ENCODE measurements at places on chromosomes 4 and X.

- no peak for DNase-seq
Measured at GRCh38 chrX:132401935-132402334, 86.9 kb downstream of the MBNL3 start.

GRCh38 chrX:25004040-25004439 is 11.7 kb downstream of the ARX start:
- DNase-seq, result no peak

DNA sequence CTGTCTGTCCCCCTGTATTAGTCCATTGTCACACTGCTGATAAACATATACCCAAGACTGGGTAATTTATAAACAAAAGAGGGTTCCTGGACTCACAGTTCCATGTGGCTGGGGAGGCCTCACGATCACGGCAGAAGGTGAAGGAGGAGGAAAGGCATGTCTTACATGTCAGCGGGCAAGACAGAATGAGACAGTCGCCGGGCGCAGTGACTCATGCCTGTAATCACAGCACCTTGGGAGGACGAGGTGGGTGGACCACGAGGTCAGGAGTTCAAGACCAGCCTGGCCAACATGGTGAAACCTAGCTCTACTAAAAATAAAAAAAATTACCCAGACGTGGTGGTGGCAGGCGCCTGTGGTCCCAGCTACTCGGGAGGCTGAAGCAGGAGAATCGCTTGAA is 24.7 kb downstream of the IL3RA start:
- no peak for DNase-seq

- DNase-seq, result peak; percentile 2
Measured at GRCh38 chrX:130994671-130995070, 63.5 kb upstream of the ARHGAP36 start.

- no peak for DNase-seq
Measured at GRCh38 chr4:48588230-48589097, 98.4 kb downstream of the ZAR1 start.

DNA sequence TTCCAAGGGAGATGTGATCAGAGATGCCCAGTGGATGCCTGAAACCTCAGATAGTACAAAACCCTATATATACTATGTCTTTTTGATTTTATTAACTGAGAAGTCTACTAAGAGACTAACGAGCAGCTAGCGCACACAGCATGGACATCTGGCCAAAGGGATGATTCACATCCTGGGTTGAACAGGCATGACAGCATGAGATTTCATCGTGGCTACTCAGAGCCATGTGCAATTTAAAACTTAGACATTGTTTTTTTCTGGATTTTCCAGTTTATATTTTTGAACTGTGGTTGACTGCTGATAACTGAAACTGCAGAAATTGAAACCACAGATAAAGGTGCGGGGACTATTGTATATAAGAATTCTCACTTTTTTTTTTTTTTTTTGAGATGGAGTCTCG is 2252.9 kb upstream of the AGA start:
- no peak for DNase-seq

DNA sequence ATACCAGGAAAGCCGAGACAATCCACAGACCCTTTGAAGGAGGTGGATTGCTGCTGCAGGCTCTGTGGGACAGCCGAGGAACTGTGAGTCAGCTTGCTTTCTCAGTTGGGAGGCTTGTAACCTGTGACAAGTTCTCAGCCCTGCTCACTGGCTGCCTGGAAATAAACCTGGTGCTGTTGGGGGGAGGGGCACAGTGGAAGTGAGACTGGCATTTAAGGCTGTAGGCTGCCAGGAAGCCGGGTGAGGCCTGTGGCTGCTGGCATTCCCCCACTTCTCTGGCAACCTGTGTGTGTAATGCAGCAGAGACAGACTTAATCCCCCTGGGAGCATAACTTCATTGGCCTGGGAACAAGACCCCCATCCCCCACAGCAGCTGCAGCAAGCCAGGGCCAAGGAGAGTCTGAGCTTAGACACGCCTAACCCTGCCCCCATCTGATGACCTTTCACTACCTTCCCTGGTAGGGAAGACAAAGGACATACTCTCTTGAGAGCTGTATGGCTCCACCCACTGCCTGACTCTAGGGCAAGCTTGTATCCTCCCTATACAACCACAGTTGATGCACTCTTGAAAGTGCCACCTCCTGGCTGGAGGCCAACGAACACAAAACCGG is 64.1 kb downstream of the ALPK1 start:
- no peak for DNase-seq

Data from naive thymus-derived CD8-positive, alpha-beta T cell (primary cell).